ENCODE measurements at places on chromosomes 1 and 21. TPM values are rescaled to one million over a fixed set of nuclear protein-coding genes. Genes with fewer than 3 reads are reported as not detected.

DNA sequence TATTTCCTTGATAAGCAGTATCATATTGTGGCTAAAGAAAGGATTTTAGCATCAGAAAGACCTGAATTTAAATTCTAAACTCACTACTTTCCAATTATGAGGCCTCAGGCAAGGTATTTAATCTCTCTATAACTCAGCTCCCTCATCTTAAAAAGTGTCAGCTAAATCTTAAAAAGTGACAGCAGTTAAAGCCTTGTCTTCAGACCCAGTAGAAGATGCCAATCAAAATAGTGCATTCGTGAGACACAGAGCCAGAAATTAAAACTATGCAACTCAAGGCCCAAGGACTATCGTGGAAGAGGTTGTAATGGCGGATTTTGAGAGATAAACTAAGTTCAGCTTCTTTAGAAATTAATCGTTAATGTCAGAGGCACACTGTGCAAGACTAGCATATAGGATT lies 677.5 kb upstream of the BRINP3 start:
- DNase-seq: no peak
- no peaks in the 10 kb centered on the region for H3K27me3 ChIP-seq
- no peak overlapping the region for H3K4me3 ChIP-seq
- no peaks in the 10 kb centered on the region for H3K4me1 ChIP-seq
- no peak overlapping the region for H3K27ac ChIP-seq
- H3K36me3 ChIP-seq: no peaks in the 10 kb centered on the region

DNA sequence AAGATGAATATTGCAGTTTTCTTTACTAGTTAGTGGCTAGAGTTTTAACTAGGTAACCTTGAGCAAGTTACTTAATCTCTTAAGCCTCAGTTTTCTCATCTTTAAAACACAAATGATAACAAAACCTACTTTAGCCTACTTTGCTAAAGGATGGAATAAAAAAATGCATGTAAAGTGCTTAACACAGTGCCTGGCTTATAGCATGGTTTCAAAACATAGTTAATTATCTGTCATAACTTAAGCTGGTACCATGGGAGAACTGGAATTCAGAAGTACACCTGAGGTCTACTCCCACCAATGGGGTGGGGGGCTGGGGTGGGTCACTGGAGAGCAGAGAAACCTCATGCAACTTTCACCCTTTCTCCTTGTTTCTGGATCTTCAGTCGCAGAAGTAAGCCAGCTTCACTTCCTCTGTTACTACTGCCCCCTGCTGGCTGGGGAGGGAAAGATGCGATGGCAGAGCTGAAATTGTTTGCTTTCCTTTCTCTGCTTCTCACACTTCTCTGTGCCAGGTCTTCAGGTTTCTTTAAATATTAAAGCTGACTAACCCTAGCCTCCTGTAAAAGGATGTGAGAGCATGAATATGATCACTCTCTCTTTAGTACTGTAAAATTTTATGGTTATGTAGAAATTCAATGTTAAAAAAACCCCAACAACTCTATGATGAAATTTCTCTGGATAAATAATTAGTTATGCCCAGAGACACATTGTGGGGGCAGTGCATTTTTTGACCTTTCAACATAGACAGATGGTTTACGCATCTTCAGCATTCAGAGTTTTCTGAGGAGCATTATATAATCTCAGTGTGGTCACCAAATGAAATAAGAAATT lies 324.2 kb downstream of the HLX start:
- H3K27me3 ChIP-seq: peaks cover 5% of the 10 kb centered on the region
- DNase-seq: peak; percentile 84
- H3K4me1 ChIP-seq: no peaks in the 10 kb centered on the region
- H3K36me3 ChIP-seq: no peaks in the 10 kb centered on the region

- no peak overlapping the region for H3K4me3 ChIP-seq
- peak; percentile 26 for DNase-seq
- H3K36me3 ChIP-seq: no peaks in the 10 kb centered on the region
- peaks cover 17% of the 10 kb centered on the region for H3K4me1 ChIP-seq
- no peak overlapping the region for H3K27ac ChIP-seq
These were observed 4.0 kb downstream of the HAO2 start for GRCh38 chr1:119372503-119373086.

DNA sequence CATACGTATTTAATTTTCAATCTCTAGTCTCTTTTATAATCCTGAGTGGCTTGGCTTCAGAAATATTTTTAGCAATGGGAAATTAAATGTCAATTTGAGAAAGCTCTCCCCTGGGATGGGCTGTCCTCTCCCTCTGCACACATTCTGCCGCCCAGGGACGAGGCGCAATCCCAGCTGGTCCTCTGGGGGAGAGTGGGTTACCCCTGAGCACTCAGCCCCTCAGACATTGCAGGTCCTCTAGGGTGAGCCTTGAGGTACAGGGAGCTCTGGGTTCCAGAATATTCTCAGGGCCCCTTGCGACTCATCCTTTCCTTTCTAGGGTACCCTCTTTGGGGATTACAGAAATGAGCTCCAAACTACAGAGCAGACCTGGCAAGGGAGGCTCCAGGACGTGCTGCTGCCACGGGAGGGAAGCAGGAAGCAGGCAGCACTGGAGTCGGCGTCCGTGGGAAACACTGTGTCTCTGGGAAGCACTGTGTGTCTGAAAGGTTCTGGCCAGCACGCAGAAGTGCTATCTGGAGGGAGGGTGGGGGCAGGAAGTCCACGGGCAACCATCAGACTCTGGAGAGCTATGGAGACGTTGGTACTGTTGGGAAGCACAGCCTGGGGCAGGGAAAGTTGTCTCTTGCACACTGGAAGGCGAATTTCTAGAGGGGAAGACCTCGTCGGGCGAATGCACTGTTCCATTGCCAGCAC lies 343.3 kb upstream of the VAMP3 start:
- no peaks in the 10 kb centered on the region for H3K36me3 ChIP-seq
- DNase-seq: no peak
- no peak overlapping the region for H3K4me3 ChIP-seq
- H3K27me3 ChIP-seq: no peaks in the 10 kb centered on the region

Gene OR6K2
- total RNA-seq: not detected

DNA sequence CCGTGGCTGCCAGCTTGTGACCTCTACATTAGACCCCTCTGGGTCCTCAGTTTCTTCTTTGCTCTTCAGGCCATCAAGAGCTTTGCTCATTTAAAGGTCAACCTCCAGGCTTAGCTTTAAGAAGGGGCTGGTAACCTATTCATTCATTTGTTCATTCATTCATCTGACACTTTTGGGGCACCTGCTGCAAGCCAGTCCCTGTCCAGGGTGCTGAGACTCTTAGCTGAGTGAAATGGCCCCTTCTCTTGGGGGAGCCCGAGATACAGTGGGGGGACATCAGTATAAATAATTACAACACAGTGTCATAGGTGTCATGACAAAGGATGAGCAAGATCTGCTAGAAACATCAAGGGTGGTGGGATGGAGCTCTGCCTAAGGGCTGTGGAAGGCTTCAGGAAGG lies 10.5 kb upstream of the TTC4 start:
- H3K4me3 ChIP-seq: no peak overlapping the region
- H3K4me1 ChIP-seq: no peaks in the 10 kb centered on the region
- H3K27ac ChIP-seq: no peak overlapping the region

DNA sequence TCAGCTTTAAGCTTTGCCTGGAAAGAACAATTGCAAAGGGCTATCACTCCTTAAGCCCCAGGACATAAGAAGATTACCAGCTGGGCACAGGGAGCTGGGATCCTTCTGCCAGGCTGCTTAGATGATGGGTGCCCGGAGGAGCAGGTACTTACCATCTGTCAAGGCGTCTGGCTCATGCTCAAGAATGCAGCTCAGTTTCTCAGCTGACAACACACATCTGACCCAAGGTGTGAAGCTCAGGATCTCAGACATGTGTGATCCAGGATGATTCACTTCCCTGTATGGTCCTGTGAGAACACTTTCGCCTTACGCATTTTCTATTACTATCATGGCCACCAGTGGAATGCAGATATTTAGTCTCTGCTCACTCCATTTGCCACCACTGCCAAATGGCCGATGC lies 14.7 kb upstream of the DISC1 start:
- H3K4me3 ChIP-seq: no peak overlapping the region
- H3K27ac ChIP-seq: peak overlapping the region; percentile 40
- H3K4me1 ChIP-seq: peaks cover 49% of the 10 kb centered on the region
- no peaks in the 10 kb centered on the region for H3K27me3 ChIP-seq

- no peaks in the 10 kb centered on the region for H3K36me3 ChIP-seq
- no peaks in the 10 kb centered on the region for H3K4me1 ChIP-seq
- H3K4me3 ChIP-seq: no peak overlapping the region
- no peak for DNase-seq
- no peak overlapping the region for H3K27ac ChIP-seq
These were observed 91.1 kb upstream of the CACHD1 start for GRCh38 chr1:64378826-64379225.

DNA sequence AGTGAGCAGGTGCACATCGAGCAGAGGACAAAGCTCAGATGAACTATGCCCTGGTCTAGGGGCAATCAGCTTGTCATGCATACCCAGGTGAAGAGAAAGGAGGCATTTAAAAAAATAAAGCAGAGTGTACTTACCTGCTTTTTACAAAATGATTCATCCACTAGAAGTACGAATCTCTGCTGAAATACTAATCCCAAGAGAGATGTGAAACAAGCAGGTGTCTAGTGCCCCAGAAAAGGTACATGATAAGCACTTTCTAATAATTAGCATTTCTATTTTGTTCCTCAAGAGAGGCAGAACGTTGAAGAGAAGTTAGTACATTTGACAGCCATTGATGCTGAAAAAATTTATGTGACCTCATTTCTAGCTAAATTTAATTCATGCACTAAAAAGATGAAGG lies 31.1 kb downstream of the CHODL start:
- H3K27me3 ChIP-seq: peaks cover 2% of the 10 kb centered on the region
- DNase-seq: no peak
- H3K4me1 ChIP-seq: no peaks in the 10 kb centered on the region
- H3K36me3 ChIP-seq: no peaks in the 10 kb centered on the region
- H3K27ac ChIP-seq: no peak overlapping the region
- H3K4me3 ChIP-seq: no peak overlapping the region

GRCh38 chr1:86914998-86915736 lies 732 bp downstream of the HS2ST1 start:
- no peaks in the 10 kb centered on the region for H3K27me3 ChIP-seq
- H3K36me3 ChIP-seq: peaks cover 14% of the 10 kb centered on the region
- DNase-seq: peak; percentile 65
- no peak overlapping the region for H3K27ac ChIP-seq

DNA sequence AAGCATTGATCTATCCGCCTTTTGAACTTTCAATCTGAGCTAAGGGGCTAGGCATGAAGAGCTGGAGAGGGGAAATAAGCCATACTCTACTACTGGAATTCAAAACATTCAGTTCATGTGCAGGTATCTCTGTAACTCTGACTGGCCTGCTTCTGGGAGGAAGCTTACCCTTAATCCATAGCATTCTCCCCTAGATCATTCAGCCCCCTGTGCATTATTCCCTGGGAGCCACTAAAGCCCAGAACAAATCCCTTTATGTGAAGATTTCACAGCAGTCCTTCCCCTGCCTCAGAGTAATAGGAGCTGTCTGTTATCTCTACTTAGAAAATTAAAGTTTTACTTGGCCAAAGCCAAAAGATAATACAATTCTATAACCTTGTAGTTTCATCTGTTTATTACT lies 300.7 kb downstream of the SEC16B start:
- no peaks in the 10 kb centered on the region for H3K4me1 ChIP-seq
- no peak overlapping the region for H3K27ac ChIP-seq
- H3K36me3 ChIP-seq: no peaks in the 10 kb centered on the region
- H3K4me3 ChIP-seq: no peak overlapping the region

DNA sequence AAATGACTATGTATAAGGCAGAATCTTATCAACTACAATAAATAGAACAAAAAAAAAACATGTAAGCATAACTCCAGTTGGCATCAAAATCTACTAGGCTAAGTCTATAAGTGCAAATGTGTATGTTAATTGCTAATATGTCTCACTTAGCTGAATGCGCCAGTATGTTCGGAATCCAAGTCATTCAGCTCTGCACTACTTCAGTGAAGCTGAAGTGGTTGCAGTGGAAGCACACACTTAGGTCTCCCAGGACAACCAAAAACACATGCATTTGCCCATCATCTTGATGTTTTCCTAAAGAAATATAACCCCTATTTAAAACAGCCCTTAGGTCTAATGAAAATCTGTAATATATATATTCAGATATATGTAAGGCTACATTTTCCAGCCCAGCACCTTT lies 41.0 kb upstream of the RGS2 start:
- H3K27ac ChIP-seq: no peak overlapping the region
- H3K4me3 ChIP-seq: no peak overlapping the region
- peaks cover 16% of the 10 kb centered on the region for H3K27me3 ChIP-seq

Gene GJA8
- total RNA-seq: not detected

DNA sequence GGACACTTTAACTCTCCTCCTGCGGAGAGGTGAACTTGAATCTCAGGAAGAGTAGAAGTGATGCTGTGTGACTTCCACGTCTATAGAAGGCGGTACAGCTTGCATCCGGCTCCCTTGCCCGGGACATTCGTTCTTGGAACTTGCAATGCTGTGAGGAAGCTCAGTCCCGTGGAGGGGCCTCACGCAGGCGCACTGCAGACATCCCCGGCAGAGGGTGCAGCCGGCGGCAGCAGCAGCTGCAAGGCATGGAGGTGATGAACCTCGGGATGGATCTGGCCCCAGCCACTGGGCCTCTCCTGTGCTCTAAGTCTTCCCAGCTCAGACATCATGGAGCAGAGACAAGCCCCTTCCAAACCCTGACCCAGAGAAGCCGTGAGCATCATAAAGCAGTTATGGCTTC lies 61.8 kb upstream of the SOD1 start:
- no peak overlapping the region for H3K4me3 ChIP-seq
- H3K27ac ChIP-seq: no peak overlapping the region
- H3K27me3 ChIP-seq: no peaks in the 10 kb centered on the region
- no peaks in the 10 kb centered on the region for H3K4me1 ChIP-seq
- DNase-seq: no peak
- H3K36me3 ChIP-seq: no peaks in the 10 kb centered on the region

DNA sequence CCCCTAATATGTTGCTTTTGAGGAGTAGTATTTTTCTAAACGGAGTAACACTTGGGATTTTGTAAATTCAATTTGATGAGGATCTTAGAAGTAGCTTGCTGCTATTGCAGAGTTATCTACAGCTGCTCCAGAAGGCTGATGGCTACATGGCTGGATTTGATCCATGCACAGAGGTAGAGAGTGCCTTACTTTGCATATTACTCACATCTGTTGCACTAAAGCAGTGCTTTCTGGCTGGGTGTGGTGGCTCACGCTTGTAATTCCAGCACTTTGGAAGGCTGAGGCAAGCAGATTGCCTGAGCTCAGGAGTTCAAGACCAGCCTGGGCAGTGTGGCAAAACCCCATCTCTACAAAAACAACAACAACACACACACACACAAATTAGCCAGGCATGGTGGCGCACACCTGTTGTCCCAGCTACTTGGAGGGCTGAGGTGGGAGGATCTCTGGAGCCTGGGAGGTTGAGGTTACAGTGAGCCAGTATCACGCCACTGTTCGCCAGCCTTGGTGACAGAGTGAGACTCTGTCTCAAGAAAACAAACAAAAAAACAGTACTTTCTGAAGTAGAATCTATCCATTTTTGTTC lies 24.6 kb downstream of the RALGPS2 start:
- H3K36me3 ChIP-seq: no peaks in the 10 kb centered on the region
- no peak for DNase-seq
- H3K27ac ChIP-seq: no peak overlapping the region
- no peaks in the 10 kb centered on the region for H3K27me3 ChIP-seq
- no peak overlapping the region for H3K4me3 ChIP-seq
